ENCODE measurements at places on chromosomes 5 and 9. TPM values are rescaled to one million over a fixed set of nuclear protein-coding genes. Genes with fewer than 3 reads are reported as not detected.

IFNA8 gene
- not detected for total RNA-seq

CRHBP gene
- 0.20 TPM for total RNA-seq

PTGER4 gene
- total RNA-seq = 9.2 TPM

OLFM1 gene
- total RNA-seq = not detected

SCGB3A1 gene
- total RNA-seq = not detected

ADGRD2 gene
- not detected for total RNA-seq

NME5 gene
- not detected for total RNA-seq

TMEM215 gene
- not detected for total RNA-seq

KCNV2 gene
- not detected for total RNA-seq

PAX5 gene
- total RNA-seq = not detected

PRRT1B gene
- total RNA-seq = not detected

TRIO gene
- 162 TPM for total RNA-seq

LAMC3 gene
- total RNA-seq = 0.13 TPM

FCN2 gene
- not detected for total RNA-seq

SOHLH1 gene
- total RNA-seq = not detected

STING1 gene
- 38.7 TPM for total RNA-seq

RAI14 gene
- total RNA-seq = 48.4 TPM

RRAGA gene
- total RNA-seq = 26.1 TPM

SPIN1 gene
- total RNA-seq = 56.9 TPM

HACD4 gene
- total RNA-seq = not detected

WHRN gene
- 2.0 TPM for total RNA-seq

GNG10 gene
- 72.0 TPM for total RNA-seq

MEIKIN gene
- total RNA-seq = not detected

TMEM8B gene
- total RNA-seq = 0.20 TPM

PIP5K1B gene
- not detected for total RNA-seq

PCDHGC5 gene
- 1.4 TPM for total RNA-seq

SOX30 gene
- total RNA-seq = not detected
